CD8-positive, alpha-beta memory T cell (primary cell): ENCODE measurements at places on chromosomes 16 and 17.
A peak's percentile ranks its signal among the peaks of the same experiment; 100 is the strongest.

DNA sequence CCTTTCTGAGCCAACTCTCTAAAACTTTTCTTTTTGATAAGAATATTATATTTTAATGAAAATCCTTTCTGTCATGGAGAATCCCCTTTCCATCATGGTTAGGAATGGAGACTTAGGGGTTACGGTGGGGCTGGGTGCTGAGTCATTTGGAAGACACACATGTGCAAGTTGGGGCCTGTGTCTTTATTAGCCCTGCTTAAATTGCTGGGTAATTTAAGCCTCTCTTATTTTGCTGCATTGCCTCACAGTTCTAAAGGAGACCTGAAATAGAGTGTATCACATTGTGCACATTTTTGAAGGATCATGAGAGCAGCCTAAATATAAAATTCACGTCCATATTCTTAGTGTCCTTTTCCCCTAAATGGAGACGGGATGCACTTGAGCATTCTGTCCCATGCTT lies 61.8 kb upstream of the RBFOX1 start:
- no peak for DNase-seq

GRCh38 chr16:962901-963814 lies 7.6 kb downstream of the LMF1 start:
- DNase-seq, result no peak

DNA sequence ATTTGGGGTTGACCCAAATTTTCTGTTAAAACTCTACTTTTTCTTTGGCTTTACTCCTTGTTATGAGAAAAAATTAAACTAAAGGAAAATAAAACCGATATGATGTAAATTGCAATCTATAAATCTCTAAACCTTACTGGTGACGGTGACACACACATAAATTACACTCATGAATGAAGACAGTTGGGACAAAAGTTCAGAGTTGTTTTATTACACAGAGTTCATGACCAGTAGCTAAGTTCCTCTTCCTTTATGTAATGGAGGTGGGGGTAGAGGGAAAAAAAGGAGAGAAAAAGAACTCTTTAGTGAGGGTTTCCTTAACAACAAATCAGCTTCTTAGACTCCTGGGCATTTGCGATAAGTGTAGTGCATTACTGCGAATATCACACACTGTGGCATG lies 220.7 kb downstream of the KCNJ2 start:
- DNase-seq, result no peak

DNA sequence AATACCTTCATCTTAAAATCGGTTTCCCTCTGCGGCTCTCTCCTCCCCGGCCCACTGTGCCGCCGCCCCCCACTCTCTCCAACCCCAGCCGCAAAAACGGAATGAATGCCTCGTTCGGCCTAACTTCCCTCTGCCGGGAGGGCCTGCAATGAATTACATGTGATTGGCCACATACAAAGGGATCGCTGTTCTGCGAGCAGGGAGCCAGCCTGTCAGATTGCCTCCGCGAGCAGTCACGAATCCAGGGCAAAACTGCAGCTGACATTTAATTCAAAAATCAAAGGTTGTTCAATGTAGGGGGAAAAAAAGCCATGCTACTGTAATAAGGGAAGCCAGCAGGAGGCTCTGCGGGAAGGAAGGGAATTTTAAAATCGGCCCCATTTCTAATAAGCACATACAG lies 84.9 kb downstream of the TBC1D16 start:
- peak; percentile 14 for DNase-seq

DNA sequence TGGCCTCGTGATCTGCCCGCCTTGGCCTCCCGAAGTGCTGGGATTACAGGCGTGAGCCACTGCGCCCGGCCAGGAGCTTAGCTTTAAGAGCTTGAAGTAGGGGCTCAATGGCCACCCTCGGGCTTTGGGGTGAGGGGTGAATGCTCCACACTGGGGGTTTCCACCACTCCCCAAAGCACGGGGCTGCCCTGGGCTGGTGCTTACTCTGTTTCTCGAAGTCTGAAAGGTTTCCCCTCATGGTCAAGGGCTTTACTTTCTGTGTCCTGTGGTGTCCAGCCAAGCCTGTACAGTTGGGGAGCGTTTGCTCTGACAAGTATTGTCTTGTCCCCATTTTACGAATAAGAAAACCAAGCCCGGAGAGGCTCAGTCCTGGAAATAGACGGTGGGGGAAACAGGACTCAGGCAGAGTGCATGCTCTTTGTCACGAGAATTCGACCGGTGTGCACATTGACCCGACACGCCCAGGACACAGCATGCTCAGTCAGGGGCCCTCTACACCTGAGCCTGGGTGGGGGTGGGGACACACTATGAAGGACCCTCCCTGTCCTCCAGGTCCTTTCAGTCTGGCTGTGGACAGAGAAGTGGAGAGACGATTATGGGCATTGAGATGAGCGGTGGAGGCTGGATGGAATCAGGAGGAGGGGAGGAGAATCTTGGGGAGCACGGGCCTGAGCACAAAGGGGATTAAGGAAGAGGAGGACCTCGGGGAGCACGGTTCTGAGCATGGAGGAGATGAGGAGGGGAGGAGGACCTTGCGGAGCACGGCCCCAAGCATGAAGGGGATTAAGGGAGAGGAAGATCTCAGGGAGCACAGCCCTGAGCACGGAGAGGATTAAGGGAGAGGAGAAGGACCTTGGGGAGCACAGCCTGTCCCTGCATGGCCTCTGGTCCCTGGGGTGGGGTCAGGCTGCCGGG lies 7.5 kb downstream of the CD7 start:
- DNase-seq, result no peak

- DNase-seq, result no peak
These were observed 22.6 kb upstream of the KIFC3 start for GRCh38 chr16:57824888-57825287.

- no peak for DNase-seq
These were observed 1.2 kb downstream of the GRN start for GRCh38 chr17:44346064-44346844.

GRCh38 chr17:76034428-76035350 lies 7.6 kb upstream of the EVPL start:
- DNase-seq, result no peak

- no peak for DNase-seq
These were observed 35.8 kb upstream of the PITPNM3 start for GRCh38 chr17:6592173-6592572.

- DNase-seq, result no peak
These were observed 55.2 kb downstream of the CDH11 start for GRCh38 chr16:65066651-65067050.

- DNase-seq, result peak; percentile 63
These were observed 14.3 kb downstream of the LITAF start for GRCh38 chr16:11572301-11572995.

- DNase-seq, result peak; percentile 46
These were observed 10.9 kb downstream of the NHERF1 start for GRCh38 chr17:74759243-74759801.

GRCh38 chr16:56300891-56301850 lies 109.9 kb downstream of the GNAO1 start:
- no peak for DNase-seq

DNA sequence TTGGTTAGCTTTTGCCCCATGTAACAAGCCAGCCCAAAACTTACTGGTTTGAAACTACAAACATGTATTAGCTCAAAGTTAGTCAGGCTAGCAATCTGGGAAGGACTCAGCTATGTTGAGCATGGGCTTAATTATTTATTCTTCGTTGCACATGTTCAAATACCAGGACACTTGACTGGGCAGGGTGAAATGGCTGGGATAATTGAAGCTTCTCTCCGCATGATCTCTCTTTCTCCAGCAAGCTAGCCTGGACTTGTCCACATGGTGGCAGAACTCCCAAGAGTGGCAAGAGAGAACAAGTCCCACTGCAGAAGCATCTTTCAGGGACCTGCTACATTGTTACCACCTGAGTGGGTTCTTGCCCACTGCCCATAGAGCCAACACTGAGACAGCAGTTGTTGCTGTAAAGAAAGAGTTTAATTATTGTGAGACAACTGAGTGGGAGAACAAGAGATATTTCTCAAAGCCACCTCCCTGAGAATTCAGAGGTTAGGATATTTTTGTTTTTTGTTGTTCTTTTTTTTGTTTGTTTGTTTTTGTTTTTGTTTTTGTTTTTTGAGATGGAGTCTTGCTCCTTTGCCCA lies 16.8 kb upstream of the ATF7IP2 start:
- DNase-seq, result no peak

DNA sequence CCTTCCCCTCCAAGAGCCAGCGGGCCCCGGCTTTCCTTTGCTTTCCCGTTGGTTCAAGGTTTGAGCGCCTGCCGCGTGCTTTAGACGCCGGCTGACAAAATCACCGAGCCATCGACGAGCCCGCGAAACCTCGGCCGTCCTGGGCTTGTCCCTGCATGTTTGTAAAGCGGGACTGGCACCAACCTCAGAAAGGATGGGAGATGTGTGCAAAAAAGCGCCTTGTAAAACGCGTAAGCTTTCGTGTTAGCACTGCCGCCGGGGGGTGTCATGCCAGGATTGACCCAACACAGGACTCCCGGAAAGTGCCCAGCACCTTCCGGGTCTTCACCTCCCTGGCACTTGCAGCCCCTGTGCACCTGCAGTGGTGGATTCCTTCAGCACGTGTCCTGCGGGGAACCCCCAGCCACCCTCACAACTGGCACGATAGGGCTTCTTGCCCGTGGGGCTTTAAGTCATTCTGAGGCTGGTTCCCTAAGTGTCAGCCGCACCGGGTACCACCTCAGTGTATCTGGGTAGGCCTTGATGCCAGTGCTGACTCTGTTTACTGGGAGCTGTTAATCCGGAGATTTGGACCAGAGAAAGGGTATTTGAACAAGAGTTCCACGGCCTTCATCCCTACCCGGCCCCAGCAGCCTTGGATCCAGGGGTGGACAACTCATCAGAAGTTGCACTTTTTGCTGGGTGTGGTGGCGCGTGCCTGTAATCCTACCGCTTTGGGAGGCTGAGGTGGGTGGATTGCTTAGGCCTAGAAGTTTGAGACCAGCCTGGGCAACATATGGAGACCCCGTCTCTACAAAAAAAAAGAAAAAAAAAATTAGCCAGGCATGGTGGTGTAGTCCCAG lies 817 bp downstream of the NDUFAF8 start:
- peak; percentile 17 for DNase-seq

GRCh38 chr17:43030137-43030767 lies 5.2 kb downstream of the RND2 start:
- no peak for DNase-seq

DNA sequence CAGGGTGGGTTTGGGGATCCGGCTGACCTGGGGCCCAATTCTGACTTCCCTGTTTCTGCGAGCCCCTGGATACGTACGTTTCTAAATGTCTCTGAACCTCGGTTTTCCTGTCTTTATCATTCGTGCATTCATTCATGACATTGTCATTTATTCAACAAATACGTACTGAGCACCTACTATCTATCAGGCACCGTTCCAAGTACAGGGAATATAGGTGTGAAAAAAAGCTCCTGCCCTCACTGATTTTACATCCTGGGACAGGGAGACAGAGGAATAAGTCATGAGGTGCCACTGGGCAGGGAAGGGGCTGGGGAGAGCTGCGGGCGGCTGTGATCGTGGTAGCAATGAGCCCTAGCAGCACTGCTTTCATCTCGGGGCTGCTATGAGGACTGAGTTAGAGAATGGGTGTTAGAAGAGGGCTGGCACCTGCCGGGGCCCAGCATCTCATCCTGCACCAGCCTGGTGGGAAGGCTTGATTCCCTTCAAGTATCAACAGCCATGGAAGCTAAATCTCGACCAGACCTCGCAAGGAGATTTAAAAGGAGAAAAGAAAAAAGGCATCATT lies 88.3 kb upstream of the DNAH17 start:
- no peak for DNase-seq

- DNase-seq, result no peak
These were observed 351.9 kb downstream of the SEC14L1 start for GRCh38 chr17:77492446-77493237.

GRCh38 chr17:48413613-48414405 lies 16.2 kb downstream of the SKAP1 start:
- DNase-seq, result peak; percentile 18

DNA sequence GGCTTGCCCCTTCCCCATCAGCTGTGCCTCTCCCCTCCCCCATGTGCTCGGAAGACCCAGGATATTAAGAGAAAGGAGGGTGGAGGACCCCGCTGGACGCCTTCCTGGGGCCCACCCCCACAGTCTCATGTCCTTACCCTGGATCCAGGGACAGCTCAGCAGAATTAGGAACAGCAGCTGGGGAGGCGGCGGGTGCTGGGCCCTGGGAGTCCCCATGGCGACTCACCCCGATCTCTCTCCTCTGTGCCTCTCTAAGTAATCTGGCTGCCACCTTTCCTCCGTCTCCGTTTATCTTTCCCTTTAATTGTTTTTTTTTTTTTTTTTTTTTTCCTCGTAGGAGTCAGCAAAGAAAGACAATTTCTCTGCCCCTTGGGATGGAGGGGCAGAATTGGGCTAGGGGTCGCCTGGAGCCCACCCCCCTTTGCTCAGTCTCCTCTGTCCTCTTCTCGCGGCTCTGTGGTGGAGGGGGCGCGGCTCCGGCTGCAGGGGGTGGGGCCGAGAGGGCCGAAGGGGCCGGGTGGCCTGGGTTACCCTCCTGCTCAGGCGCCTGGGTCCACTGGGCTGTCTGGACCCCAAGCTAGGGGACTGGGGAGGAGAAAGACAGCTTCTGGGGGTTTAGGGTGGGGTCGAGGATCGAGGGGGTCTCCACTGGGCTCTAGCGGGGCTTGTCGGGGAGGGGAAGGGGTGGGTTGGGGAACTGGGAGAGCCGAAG lies 390 bp downstream of the SEZ6L2 start:
- no peak for DNase-seq

GRCh38 chr17:80991645-80992076 lies at the start of gene CHMP6:
TSS of gene CHMP6 (plus strand) at chr17:80991841. CDS start at chr17:80991919, 78 bp downstream.
- DNase-seq, result peak; percentile 48

DNA sequence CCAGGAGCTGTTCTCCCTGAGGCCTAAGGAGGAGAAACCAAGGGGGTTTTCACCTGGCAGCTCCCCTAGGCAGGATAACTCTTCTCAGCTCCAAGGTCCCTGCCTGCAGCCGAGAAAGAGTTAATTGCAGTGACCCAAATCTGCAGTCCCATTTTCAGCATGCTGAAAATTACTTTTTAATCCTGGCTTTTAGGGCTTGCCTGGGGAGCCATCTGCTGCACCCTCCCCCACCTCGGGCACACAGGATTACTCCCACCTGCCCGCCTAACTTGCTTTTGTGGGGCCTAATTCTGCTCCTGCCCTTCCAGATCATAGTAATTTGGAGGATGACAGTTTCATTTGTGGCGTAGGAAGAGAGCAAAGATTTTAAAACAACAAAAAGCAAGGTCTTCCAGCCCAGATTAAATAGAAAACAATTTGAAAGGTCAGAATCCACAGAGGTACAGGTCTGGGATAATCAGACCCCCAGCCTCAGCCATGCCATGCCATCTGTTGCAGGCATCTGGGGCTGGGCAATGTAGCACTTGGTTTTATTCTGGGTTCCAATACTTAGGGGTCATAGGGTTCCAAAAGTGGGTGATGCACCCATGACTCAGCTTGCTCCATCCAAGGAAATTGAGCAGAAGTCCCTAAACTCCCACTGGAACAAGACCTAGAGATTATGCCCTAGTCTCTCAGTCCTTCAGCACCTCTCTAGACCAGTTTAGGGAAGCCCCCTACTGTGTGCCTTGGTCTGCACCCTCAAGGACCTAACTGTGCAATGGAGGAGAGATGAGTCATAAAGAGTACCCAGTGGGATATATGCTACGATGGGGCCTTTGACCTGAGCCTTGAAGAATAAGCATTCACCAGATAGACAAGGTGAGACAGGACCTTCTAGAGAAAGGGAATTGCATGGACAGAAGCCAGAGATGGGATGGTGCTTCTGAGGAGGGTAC lies 64.5 kb upstream of the NLK start:
- DNase-seq, result no peak

- no peak for DNase-seq
These were observed 30.3 kb downstream of the RCVRN start for GRCh38 chr17:9874722-9875121.

- DNase-seq, result no peak
These were observed 113.2 kb upstream of the TBX2 start for GRCh38 chr17:61286449-61286848.

- no peak for DNase-seq
These were observed 145.8 kb downstream of the SPACA3 start for GRCh38 chr17:33137426-33137825.

- DNase-seq, result no peak
These were observed 312.5 kb upstream of the TNRC6C start for GRCh38 chr17:77646046-77646430.
